CD4-positive, alpha-beta memory T cell (primary cell): ENCODE measurements at places on chromosomes 13 and 19. TPM values are rescaled to one million over a fixed set of nuclear protein-coding genes. Genes with fewer than 3 reads are reported as not detected.

APBA3 gene
- polyA plus RNA-seq: 33.1 TPM

TJP3 gene
- 23.4 TPM for polyA plus RNA-seq

GJB2 gene
- not detected for polyA plus RNA-seq

EFNA2 gene
- polyA plus RNA-seq: not detected

C2CD4C gene
- not detected for polyA plus RNA-seq

KCNN1 gene
- polyA plus RNA-seq: not detected

N4BP2L1 gene
- 80.1 TPM for polyA plus RNA-seq

COX6B1 gene
- polyA plus RNA-seq: 747 TPM

COL4A1 gene
- polyA plus RNA-seq: not detected

KLF5 gene
- polyA plus RNA-seq: 3.3 TPM

APOC4 gene
- polyA plus RNA-seq: not detected

ZNF432 gene
- polyA plus RNA-seq: 2.2 TPM

RFPL4A gene
- not detected for polyA plus RNA-seq

RASAL3 gene
- polyA plus RNA-seq: 37.4 TPM

PSG5 gene
- polyA plus RNA-seq: not detected

FFAR2 gene
- polyA plus RNA-seq: not detected

ZNF850 gene
- not detected for polyA plus RNA-seq

CGB5 gene
- not detected for polyA plus RNA-seq

CCDC70 gene
- not detected for polyA plus RNA-seq

SPACA4 gene
- not detected for polyA plus RNA-seq

C19orf81 gene
- not detected for polyA plus RNA-seq

RNF225 gene
- not detected for polyA plus RNA-seq

MIR17HG gene
- polyA plus RNA-seq: 0.18 TPM
